Stimulated activated CD4-positive, alpha-beta T cell treated with anti-CD3 and anti-CD28 coated beads, TNF-alpha, amount 100 ng/mL, for 4 hours (primary cell): ENCODE measurements at places on chromosomes 5 and 9.

DNA sequence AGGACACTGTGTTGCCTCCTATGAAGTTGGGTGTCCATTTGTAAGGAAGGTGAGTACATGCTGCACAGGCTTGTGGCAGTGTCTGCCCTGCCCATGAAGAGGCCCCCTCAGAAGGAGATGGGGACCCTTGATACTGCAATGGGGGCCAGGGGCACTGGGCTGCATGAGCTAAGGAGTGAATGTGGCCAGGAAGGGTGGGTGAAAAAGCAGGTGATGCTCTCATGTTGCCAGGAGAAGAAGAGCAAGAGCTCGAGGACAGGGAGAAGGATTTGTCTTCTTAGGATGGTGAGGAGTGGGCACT is 76.1 kb downstream of the NSUN2 start:
- no peak for DNase-seq

DNA sequence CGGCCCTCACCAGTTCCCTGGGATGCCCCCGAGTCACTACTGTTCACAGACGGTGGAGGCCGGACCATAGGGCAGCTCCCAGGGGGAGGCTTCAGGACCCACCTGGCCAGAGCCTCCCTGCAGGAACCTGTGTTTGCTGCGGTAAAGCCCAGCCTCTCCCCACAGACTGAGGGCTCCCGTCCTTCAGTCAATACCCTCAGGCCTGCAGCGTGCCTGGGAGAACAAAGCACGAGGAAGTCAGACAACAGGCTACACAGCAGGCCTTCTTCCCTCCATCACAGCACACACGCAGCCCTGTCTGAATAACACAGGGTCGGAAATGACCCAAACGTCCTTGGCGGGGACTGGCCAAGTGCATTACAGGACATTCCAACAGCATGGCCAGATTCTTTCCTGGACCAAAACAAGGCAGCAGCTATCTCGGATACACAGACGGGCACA is 34.4 kb downstream of the COL23A1 start:
- no peak for DNase-seq

DNA sequence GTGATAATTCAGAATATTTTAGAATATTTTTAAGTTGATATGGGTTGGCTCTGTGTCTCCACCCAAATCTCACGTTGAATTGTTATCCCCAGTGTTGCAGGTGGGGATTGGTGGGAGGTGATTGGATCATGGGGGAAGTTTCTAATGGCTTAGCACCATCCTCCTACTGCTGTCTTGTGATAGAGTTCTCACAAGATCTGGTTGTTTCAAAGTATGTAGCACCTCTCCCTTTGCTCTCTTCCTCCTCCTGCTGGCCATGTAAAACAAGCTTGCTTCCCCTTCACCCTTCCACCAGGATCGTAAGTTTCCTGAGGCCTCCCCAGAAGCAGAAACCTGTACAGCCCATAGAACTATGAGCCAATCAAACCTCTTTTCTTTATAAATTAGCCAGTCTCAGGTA is 214.6 kb upstream of the C9orf72 start:
- no peak for DNase-seq

GRCh38 chr5:16936150-16936988 is at the start of gene MYO10:
Gene MYO10 (minus strand): TSS chr5:16936288. CDS start chr5:16935808, 480 bp downstream.
- DNase-seq: peak; percentile 35
